ENCODE measurements at places on chromosomes 4 and X.

GRCh38 chr4:7821245-7822136, 118.2 kb downstream of the AFAP1 start:
- DNase-seq: no peak

- DNase-seq: no peak
Observed at GRCh38 chr4:48153791-48154550, 19.9 kb upstream of the TXK start.

DNA sequence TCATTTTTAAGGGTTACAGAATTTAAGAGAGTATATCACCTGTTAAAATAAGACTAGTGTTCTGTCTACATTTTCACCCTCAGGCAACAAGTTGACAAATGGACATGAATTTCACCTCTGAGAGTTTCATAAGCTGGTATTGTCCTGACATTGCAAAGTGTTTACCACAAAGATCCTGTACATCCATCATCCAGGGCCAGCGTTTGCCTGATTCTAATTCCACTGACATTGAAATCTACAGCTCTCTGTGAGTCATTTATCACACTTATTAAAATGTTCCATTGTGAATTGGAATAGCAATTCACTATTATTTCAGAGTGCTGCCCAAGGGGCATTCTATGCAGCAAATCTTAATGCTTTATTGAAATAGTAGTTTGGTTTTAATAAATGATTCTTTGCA, 1499.4 kb upstream of the PCDH7 start:
- DNase-seq: no peak

GRCh38 chr4:65028592-65028991, 619.3 kb upstream of the TECRL start:
- no peak for DNase-seq

DNA sequence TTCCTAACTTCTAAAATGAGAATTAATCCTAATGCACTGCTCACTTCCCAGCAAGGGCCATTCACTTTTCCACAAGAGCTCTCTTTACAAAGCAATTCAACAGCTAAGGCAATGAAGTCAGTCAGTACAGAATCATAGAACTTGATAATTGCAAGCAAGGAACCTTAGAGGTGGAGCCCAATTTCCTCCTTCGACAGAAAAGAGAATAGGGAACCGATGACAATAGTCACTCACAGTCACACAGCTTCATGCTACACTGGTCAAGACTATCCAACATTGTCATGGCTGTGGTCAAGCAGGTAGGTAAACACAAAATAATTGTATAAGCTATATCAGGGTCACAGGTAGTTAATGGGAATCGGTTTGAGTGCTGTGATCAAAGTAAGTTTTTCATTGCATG, 90.0 kb downstream of the ELOVL6 start:
- no peak for DNase-seq

DNA sequence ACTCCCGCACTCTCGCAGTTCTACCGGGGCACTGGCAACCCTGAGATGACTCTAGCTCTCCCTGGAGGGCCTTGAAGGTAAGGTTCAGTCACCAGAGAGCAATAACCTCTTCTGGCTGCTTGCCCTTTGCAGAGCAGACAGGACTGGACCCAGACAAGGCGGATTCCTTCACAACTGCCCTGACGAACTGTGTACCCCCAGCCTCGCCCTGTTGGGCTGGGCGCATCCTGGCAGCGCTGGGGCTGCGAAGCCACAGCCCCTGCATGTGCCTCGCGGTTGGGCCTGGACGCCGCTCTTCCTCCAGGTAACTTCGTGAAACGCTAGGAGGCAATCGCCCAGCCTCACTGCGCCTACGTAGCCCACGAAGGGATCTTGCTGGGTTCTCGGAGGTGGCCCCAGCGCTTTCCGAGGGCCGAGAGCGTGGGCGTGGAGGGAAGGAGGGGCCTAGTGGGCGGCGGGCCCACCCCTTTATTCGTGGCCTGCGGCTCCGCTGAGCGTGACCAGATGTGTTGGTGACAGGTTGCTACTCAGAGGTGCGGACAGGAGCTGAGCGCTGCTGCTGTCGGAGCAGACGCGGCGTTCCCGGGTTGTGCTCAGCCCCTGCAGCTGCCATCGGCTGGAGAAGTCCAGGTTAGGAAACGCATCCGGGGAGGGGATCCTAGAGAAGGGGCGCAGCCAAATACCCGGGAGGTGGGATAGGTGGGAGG, 1.9 kb upstream of the MAMLD1 start:
- DNase-seq: peak; percentile 54

GRCh38 chr4:15215109-15215508, 212.7 kb upstream of the C1QTNF7 start:
- DNase-seq: no peak

- no peak for DNase-seq
Observed at GRCh38 chr4:130092187-130093015, 996.4 kb downstream of the C4orf33 start.

GRCh38 chr4:101031971-101032370, 315.4 kb downstream of the PPP3CA start:
- no peak for DNase-seq
